NK-92 treated with Interleukin-12 subunit alpha and Interleukin-12 subunit beta, amount 100 ng/mL, for 24 hours (cell line): ENCODE measurements at places on chromosomes 7 and 10.

- no peak for DNase-seq
These were observed 154.4 kb downstream of the NOC3L start for GRCh38 chr10:94208315-94208714.

- no peak for DNase-seq
These were observed 2.1 kb upstream of the SAMD9L start for GRCh38 chr7:93150200-93150835.

DNA sequence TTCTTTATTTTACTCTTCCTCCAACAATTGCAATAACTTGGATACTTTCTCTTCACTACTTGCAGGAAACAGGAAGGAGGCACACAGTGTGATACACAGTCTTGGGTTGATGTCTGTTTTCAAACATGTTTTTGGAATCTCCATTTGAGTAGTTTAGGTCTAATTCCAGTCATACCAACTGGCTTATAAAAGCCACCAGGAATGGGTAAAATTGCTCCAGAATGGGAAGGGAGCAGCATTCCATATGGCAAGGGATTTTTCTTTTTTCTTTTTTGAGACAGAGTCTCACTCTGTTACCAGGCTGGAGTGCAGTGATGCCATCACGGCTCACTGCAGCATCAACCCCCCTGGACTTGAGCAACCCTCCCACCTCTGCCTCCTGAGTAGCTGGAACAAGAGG lies 545.1 kb upstream of the GALNT17 start:
- DNase-seq = no peak

- no peak for DNase-seq
These were observed 565 bp downstream of the STRIP2 start for GRCh38 chr7:129434675-129435318.
